Activated CD4-positive, alpha-beta T cell treated with anti-CD3 and anti-CD28 coated beads for 24 hours (primary cell): ENCODE measurements at places on chromosomes 7 and 10.

- no peak for DNase-seq
Measured at GRCh38 chr7:130947792-130948580, 214.0 kb upstream of the KLF14 start.

- no peak for DNase-seq
Measured at GRCh38 chr7:69714886-69715576, 116.8 kb downstream of the AUTS2 start.

DNA sequence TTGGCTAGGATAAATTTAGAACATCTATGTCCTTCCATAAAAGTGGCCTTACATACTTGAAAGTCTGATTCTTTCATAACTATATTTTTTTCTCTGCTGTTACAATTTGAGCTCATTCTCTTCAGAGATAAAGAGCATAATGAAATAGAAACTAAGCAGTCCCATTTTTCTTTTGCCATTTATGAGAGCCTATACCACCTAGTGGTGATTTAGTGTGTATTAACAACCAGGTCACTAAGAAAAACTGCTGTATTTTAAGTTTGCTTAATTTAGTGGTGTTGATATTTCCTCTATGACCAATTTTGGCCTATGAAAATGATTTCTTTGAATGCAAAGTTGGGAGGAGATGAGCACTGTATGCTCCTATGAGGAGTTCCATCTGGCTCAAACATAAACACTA, 88.7 kb upstream of the ZWINT start:
- no peak for DNase-seq

DNA sequence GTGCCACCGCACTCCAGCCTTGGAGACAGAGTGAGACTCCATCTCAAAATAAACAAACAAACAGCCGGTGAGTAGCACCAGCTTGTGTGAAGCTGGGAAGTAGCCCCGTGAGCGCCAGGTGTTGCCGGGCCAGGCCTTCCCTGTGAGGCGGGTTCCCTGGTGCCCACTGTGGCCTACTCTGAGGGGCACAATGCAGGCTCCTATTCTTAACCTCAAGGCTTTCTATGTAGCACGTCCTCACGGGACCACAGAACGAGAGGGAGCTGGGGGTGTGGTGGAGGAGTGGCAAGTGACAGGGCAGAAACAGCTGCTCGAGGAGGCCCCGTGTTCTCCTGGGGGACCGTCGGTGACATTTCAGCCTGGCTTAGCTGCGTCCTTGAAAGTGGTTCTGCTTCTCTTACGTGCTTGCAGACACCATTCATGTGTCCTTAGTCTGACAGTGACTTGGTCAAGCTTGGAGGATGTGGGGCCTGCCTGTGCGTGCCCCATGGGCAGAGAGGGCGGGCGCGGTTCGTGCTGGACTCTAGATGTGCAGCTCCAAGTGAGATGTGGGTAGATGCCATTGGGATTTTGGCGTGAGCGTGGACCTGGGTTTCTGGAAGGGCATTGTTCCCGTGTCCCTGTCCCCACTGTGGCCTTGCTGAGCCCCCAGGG, 116.6 kb downstream of the NKX6-2 start:
- no peak for DNase-seq

GRCh38 chr10:133141958-133142340, 18.1 kb upstream of the KNDC1 start:
- DNase-seq = no peak

DNA sequence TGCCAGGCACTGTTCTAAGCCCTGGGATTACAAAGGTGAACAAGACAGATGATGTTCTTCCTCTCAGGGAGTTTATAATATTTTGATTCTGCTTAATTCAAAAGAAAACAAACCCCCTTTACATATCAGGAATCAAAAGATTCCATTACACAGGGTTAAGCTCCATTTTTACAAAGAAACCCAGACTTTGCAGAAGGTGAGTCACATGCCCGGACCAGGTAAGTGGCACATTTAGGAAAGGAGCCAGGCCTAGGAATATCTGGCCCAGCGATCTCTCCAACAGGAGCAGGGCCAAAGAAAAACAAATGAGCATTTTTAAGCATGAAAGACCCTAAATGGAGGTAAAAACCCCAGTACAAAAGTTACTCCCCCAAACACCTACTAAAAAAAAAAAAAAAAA, 1.1 kb downstream of the STN1 start:
- DNase-seq = no peak

DNA sequence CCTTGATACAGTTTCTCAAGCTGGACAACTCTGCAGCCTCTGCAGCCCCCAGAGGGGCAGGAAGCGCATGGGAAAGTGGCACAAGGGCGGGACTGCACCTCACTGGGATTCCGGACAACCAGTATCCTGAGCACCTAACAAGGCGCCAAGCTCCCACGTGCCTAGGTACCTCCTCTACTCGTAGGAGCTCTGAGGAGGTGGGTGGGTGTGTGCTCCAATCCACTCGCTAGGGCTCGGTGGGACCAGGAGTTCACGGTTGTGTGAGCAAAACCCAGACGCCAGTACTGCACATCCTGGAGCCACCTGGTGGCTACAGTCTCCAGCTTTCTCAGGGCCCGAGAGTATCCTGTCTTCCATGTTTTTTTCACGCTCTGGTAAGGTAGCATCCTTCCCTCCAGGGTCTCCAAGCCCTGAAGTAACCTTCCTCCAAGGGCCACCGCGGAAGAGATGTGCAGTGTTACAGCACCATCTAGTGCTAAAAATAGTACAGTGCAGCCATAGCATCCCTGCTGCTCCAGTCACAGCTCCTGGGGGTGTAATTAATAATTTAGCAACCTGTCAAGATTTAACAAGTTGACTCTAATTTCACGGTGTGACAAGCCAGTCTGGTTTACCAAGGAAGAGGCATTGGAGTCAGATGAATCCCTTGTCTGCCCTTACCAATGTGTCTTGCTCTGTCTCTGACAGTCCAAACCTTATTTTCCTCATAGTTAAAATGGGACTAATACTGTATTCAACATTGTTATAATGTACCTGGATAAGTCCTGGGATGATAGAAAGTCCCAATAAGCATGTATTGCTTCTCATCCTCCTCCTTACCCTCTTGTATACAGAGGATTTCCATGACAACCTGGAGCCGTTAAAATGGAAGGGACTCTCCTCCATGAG, 70.4 kb downstream of the HERPUD2 start:
- DNase-seq = peak; percentile 6

DNA sequence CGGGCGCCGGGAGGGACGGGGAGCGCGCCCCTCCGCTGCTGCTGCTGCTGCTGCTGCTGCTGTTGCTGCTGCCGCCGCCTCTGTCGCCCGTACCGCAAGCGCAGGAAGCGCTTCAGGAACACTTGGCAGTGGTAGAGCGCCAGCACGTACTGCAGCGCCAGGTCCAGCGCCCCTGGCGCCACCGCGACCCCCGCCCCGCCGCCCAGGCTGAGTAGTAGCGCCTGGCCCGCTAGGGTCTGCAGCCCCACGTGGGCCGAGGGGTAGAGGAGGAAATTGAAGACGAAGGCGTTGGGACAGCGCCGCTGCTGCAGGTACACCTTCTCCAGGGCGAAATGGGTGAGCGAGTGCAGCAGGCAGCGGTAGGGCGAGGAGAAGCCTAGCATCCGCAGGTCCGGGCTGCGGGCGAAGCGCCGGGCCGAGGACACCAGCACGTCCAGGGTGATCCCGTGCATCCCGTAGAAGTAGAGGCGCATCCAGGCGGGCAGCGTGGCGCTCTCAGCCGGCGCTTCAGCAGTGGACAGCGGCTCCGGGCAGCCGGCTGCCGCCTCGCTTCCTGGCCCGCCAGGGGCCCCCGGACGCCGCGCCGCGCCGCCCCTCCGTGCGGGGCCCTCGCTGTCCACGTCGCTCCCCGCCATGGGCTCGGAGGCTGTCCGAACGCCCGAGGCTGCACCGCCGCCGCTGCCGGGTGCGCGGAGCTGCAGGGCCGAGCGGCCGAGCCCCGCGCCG, at the start of gene TMEM229A:
Gene TMEM229A, minus strand, starts transcription at position 699 of the 726 bp plus-strand sequence. Its CDS starts 64 bp downstream, at position 635.
- no peak for DNase-seq

- no peak for DNase-seq
Measured at GRCh38 chr10:7354330-7355047, 56.3 kb downstream of the SFMBT2 start.

DNA sequence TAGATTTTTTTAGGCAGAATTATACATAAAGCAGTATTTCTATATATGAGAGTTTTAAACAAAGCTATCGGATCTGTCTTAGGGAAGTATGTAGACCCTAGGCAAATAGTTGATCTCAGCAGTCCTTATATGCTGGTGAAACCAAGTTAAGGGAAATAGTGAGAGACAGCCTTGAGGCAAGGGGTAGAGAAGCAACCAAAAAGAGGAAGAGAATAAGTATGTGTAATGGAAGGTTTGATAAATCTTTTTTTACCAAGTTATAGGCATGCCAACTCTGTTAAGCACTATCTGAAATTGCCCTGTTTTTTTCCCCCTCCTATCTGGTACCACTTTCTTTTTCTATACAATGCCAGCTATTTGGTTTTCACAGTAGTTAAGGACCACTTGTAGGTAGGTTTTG, 19.9 kb downstream of the SPAG6 start:
- no peak for DNase-seq
